Neuronal stem cell (in vitro differentiated cells): ENCODE measurements at places on chromosomes 4 and X.

DNA sequence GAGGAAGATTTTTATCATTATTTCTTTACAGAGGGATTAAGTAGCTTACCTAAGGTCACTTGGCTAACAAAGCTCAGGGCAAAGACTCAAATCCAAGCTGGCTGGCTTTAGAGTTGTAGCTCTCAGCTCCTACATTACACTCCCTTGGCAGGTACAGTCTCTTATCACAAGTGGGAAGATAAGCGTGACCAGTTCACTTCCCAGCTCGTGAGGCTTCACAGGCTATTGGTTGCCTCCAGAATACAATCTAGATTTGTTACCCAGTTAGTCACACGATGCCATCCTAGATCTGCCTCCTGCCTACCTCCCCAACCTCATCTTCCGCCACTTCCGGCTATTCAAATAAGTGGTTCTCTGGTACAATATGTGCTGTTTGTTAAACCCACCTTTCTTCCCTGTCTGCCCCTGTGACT, 3.7 kb downstream of the MMRN1 start:
- peak; percentile 14 for DNase-seq

- DNase-seq: no peak
These were observed 8.2 kb downstream of the SH3TC1 start for GRCh38 chr4:8207314-8207713.

DNA sequence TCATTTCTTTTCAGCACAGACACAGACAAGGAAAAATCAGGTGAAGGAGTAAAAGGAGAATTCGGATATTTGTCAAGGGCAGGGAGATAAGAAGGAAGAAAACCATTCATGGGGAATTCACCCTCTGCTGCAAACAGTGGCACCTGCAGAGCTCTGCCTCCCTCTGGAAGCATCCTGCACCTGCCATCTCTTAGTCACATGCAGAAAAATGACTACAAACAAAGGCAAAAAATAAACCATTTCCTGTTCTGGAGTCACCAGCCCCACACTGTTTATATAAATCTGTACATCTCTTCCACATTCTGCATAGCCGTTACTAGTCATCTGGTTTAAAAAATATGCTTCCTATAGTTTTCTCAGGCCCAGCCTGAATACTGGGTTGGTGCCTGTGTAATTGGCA, 205.3 kb downstream of the ARAP2 start:
- no peak for DNase-seq

DNA sequence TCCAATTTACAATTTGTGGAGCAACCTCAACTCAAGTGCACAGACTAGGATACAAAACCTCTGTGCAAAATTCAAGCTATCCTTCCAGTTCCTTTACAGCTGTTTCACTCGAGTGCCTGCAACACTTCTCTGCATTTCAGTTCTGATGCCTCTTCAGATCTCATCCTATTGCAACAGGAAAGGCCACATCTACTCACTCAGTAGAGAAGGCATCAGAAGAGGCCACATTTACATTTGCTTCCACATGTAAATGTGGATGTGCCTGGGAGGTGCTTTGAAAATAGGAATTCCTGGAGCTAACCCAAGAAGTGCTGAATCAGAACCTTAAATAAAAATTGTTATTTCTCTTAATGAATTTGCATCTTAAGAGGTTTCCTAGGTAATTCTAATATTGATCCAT, 45.8 kb upstream of the SERTM2 start:
- DNase-seq: no peak

DNA sequence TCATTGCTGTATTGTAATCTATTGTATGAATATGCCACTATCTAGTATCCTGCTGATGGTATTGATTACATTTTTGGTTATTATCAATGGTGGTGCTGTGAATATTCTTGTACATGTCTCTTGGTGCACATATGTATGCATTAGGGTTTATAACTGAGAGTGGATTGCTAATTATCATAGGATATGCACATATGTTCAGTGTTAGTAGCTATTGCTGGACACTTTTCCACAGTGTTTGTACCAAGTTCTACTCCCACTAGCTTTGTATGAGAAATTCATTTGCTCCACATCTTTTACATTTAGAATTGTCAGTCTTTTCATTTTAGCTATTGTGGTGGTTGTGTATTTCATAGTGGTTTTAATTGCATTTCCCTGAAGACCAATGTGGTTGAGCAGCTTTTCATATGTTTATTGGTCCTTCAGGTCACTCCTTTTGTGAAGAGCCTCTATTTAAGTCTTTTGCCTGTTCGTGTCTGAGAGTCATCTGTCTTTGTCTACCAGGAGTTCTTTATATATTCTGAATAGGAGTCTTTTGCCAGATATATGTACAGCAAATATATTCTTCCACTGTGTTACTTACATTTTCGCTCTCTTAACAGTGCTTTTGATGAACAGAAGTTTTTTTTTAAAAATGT, 87.1 kb downstream of the TBC1D19 start:
- peak; percentile 2 for DNase-seq

- no peak for DNase-seq
These were observed 39.2 kb upstream of the MSMO1 start for GRCh38 chr4:165288226-165288625.

GRCh38 chrX:138914767-138915166, 203.2 kb upstream of the FGF13 start:
- DNase-seq: no peak

DNA sequence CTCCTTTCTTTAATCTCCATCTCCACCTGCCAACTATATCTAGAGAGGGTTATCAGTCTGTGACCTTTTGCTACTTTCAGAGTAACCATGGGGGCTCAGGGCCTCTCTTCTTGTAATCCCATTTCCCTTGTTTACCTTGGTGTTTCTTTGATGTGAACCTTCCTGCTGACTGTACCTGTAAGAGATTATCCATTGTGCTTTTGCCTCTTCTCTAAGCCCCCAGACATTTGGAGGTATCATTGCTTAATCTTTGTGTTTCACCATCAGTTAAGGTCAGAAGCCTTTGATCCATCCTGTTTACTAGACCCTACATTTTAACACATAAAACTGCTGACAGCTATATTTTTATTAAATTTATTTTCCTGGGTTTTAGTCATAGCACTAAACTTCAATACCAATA, 111.8 kb upstream of the RAP2C start:
- DNase-seq: no peak

- peak; percentile 43 for DNase-seq
These were observed 14.9 kb upstream of the PORCN start for GRCh38 chrX:48493890-48494364.

- DNase-seq: no peak
These were observed 57.3 kb downstream of the SLC7A11 start for GRCh38 chr4:138184886-138185285.
